ENCODE measurements at places on chromosomes 2 and 18.

DNA sequence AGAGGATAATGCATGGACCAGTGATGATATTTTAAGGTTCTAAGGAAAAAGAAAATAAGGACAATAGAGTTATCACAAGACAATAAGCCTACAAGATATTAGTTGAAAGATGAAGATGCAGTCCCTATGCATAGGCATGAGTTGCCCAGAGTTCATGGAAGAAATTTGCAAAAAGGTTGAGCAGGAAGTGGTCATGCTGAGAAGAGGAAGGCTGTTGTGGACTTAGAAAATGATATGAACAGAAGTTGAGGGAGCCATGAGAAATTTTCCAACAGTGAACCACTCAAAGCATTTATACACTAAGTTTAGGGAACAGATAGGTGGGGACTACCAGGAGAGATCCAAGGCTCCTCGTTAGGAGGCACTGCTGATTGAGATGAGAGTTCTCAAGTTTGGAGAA is 3.5 kb downstream of the OSBPL6 start:
- no peak for DNase-seq

DNA sequence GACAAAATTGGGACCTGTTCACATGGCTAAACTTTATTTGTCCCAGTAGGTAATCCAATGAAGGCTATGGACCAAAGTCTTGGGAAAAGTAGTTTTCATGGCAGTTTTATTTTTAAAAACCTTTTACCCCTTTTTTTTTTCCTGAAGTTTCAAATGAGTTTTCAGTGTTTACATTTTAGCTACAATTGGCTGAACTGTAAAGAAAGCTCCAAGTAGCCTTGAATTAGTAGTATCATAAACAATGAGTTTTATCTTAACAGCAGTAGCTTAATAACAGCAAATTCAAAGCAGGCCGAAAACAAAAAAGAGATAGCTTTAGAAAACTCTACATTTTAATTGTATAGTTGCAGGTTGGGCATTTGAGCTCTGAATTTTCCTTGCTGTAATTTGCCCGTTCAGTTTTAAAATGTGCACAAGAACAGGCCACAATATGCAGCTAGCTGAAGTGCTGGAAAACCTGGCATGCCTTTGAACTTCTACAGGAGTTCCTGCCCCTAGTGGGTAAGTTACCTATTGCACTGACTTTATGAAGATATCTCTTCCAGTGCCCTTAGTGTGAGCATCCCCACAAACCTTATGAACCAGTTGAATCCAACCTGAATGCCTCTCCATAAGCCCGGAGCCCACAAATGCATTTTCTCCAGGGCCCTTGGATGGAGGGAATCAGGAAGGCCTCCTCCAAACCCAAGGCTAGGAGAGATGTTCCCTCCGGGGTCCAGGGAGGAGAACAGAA is 106.7 kb downstream of the XRCC5 start:
- DNase-seq: no peak

DNA sequence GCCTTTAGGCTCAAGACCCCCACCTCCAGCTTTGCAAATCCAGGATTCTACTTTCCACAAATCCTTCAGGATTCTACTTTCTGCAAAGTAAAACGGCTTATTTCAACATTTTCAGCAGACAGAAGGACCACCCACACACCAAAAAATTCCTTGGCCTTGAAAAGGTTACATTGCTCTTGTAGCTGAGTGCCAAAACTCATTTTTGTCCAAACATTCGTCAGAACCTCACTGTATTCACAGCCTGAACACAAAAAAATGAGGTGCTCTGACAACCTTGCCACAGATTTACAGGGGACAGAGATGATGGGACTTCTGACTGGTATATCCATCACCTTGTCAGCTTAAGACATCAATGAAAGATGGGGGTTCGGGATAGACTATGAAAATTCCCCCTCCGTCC is 63.0 kb upstream of the COX7A2L start:
- DNase-seq: no peak

- no peak for DNase-seq
Observed at GRCh38 chr2:163732727-163733126, 3.1 kb downstream of the FIGN start.

- no peak for DNase-seq
Observed at GRCh38 chr2:126686841-126687485, 31.0 kb downstream of the GYPC start.

DNA sequence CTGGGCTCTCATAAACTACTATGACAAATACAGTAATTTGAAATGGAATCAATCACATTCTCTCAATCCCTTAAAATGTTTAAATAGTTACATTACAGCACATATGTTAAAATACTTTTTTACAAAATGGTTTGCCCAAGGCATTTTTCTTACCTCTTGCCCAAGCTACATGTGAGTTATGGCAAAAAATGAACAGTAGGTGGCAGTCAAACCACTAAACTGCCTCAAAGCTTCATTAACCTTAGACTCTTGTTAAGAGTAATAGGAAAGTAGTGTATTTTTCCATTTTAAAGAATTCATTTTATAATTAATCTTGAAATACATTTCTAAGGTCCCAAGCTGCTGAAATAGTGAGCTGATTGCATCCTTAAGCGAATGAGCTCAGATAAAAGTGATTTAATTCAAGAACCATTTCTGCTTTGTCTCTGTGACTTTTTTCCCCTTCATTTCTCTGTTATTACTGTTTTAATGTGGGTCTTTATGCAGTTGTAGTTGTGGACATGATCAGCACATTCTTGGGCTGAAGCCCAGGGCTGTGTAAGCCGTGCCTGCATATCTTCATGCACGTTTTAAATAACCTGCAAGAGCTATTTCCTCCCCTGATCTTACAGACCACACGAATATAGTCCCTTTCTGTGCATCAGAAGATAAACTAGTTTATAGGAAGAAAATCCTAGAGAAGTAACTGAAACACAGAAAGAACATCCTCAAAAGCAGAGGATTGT is 311.8 kb downstream of the LNPK start:
- peak; percentile 56 for DNase-seq

DNA sequence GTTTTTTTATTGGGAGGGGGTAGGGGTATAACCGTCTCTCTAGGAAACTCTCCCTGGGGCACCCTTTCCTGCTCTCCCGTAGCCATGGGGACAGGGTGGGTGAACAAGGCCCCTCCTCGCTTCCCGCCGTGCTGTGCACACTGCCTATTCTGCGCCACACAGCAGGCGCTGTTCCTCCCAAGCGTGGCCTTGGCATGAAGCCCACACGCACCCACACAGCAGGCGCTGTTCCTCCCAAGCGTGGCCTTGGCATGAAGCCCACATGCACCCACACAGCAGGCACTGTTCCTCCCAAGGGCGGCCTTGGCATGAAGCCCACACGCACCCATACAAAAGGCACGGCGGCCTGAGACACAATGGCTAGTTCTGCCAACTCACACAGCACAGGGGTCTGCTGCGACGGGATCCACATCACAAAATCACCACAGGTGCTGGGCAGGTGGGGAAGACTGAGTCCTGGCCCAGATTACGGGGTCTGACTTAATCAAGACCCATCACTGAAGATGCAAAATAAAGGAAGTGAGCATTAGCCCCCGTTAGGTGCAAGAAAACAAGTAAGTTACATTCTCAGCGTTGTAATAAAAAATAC is 46.6 kb upstream of the TPO start:
- DNase-seq: peak; percentile 93

DNA sequence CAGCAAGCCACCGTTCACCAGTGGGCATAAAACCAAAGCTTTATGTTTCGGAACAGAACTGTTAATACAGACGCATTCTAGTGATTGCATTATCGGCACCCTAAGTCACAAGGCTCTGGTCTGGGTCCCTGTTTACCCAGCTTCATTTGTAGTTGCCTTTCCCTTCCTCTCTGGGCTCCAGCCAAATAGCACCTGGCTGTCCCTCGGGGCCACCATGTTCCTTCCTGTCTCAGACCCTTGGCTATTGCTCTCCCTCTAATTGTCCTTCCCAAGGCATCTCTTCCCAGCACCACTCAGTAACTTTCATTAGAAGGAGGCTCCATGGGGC is 75.3 kb downstream of the SDC1 start:
- DNase-seq: no peak

- DNase-seq: no peak
Observed at GRCh38 chr2:58032764-58033080, 13.9 kb upstream of the VRK2 start.

- no peak for DNase-seq
Observed at GRCh38 chr2:130183512-130184373, 1.7 kb downstream of the MZT2B start.

- DNase-seq: no peak
Observed at GRCh38 chr2:127421871-127422558, 3.8 kb downstream of the PROC start.

DNA sequence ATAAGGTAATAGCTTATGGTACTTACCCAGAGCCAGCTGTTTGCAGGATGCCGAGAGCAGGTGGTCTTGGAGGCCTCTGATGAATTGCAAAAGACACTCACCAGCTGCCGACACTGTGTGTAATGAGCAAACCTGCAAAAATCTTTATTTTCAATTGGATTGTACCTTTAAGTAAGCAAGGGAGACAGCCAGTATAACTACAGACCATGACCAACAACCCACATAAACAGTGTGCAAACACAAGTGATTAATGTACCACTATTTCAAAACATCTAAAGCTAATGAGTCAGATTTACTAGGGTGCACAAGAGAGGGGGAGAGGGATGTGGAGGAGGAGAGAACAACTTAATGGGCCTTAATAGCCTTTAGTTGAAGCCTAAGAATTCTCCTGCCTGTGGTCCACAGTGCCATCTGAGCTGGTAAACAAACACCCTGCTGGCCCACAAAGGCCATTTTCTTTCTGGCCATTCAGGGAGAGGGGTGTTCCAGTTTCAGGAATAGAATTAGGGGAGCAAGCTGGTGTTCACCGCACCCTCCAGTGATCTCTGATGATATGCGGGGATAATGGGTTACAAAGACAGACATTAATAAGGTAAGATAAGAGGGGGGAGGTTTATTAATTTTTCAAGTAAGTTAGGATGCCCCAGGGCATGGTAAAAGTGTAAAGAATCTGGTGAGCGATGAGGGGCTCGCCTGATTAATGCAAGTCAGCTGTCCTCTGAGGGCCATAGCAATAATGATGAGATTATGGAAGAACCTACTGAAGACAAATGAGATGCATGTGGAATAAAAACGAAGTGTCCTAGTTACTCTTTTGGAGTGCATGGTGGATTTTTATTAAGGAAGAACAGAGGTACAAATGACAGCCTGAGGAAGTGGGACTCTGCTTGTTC is 196.4 kb downstream of the HRH4 start:
- DNase-seq: peak; percentile 75

- DNase-seq: no peak
Observed at GRCh38 chr18:58025205-58025604, 18.8 kb upstream of the NEDD4L start.

GRCh38 chr2:177784745-177785067 is 287.9 kb downstream of the PDE11A start:
- DNase-seq: no peak

- DNase-seq: no peak
Observed at GRCh38 chr2:67650291-67651133, 253.4 kb downstream of the ETAA1 start.

- DNase-seq: no peak
Observed at GRCh38 chr2:8976442-8977259, 26.8 kb downstream of the MBOAT2 start.

Measured in NCI-H1092 treated with DMSO at 0.1 percent for 48 hours (cell line).